ENCODE measurements at places on chromosomes 5 and 9.
A peak's percentile ranks its signal among the peaks of the same experiment; 100 is the strongest.

- DNase-seq, result no peak
Measured at GRCh38 chr5:180783340-180784052, 19.1 kb downstream of the MGAT1 start.

DNA sequence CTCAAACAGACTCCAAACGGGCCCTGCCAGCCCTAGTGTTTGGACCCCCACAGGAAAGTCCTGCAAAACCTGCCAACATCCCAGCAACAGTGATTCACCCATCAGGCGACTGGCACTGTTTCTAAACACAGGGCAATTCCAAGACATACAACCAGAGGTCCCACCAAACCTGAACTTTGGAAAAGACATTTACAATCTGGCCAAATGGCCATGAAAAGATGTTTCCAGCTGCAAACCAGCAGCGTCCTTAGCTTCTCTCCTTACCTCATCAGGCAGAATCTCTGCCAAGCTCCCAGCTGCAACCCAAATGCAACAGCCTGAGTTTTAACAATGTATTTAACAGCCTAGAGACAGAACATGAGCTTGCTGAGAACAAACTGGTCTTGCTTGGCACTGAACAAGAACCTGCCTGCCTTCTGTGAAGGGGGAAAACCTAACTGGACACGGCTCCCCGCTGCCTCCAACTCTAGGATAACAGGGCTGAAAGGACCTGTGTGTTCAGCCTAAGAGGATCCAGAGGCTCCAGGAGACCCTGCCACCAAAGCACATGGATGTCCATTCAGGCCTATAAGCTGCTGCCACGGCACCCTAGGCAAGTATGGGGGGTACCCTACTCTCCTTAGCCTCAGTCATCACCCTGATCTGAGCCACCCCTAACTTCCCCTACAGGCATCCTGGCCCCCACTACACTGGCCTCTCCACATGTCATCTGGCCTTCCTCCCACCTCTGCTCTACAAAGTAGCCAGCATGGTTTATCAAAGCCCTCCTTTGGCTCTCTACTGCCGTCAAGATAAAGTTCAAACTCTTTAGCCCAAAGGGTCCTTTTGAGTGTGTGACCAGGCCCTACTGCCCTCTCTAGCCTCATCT is 5.6 kb downstream of the P4HA2 start:
- DNase-seq, result peak; percentile 67

DNA sequence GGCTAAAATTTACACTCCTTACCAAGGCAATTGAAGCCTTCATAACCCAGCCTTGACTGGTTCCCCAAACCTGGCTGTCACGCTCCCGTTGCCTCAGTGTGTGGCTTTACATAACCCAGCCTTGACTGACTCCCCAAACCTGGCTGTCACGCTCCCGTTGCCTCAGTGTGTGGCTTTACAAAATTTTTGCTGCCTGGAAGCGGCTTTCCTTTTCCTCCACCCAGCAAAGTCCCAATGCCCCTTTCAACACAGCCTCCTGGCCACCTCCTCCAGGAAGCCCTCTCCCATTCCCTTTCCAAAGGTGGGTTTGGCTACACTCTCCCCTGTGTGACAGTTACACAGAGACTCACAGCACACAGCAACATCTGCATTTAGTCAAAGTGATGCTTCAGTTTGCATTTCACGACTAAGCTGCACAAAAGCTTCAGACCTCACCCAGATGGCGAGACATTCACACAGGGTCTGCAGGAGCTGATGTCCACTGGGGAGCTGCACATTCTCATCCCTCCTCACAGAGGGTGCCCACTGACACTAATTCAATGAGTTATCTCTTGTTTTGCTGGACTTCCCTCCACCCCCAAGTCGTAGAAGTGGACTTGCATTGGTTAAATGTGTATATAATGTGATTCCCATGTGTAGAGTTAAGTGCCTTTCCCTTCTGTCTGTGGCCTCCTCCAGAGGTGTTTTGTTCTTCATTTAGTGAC is 156.6 kb upstream of the PHYKPL start:
- no peak for DNase-seq

GRCh38 chr9:128633057-128633456 is 23.6 kb downstream of the DYNC2I2 start:
- DNase-seq, result no peak

GRCh38 chr9:78860801-78861475 is 564.0 kb downstream of the PSAT1 start:
- peak; percentile 94 for DNase-seq

DNA sequence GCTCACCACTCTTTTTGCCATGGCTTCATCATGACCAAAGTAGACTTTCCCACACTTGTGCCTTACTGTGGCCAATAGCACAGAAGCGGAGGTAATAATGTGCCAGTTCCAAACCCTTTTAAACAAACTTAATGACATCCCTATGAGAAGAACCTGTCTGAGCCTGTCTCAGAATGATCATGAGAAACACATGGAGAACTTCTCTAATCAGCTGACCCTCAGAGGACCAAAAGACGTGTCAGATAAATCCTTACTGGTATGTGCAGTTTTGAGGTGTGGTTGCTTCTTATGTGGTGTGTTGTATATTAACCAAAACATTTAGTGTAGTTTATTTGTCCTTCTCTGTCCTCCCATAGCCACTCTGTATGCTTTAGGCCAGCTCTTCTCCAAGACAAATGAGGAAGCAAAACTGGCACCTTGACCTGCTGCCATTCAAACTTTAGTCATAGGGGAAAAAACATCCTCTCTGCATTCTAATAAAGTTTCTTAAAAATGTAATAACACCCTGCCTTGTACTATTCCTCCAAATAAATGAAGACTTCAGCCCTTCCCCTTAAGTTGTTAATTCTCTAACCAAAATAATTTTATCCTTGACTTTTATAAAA is 168.9 kb downstream of the MUSK start:
- no peak for DNase-seq

DNA sequence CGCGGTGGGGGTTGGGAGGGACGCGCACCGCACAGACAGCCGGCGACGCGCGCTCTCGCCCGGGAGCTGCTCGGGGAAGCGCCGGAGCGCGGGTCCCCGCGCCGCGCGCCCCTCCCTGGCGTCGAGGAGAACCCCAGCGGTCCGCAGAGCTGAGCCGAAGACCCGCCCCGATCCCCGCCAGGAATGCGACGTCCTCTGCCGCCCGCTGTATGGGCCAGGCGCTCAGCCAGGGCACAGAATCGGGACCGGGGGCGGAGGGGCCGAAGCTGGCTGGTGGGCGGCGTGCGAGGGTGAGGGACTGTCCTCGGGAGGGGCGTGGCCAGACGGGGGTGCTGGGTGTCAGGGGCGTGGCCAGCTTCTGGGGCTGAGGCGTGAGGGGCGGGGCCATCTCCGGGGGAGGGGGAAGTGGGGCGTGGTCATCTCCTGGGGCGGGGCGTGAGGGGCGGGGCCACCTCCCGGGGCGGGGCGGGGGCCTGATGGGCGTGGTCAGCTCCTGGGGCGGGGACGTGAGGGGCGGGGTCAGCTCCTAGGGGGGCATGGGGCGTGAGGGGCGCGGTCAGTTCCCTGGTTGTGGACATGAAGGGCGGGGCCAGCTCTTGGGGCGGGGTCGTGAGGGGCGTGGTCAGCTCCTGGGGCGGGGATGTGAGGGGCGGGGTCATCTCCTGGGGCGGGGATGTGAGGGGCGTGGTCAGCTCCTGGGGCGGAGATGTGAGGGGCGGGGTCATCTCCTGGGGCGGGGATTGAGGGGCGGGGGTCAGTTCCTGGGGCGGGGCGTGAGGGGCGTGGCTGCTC is 965 bp downstream of the PTGDS start:
- peak; percentile 21 for DNase-seq

- DNase-seq, result peak; percentile 5
Measured at GRCh38 chr5:175325681-175326080, 118.3 kb downstream of the DRD1 start.

GRCh38 chr5:10828241-10828640 is 67.2 kb upstream of the DAP start:
- DNase-seq, result peak; percentile 55

DNA sequence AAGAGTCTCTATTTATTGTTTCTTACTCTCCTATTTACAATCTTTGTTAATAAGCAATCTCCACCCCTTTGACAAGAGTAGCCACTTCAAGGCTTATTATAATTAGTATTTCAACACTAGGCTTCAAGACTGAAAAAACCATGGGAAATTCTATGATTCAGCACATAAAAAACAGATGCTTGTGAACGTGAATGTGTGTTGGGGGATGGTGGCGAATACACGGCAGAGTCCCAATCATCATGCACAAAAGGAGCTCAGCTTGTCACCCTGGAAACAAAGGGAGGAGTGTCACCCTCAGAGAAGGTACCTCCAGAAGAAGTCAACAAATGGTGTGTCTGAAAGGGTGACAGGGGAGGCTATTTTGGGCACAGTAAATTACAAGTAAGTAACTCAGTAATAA is 157.2 kb upstream of the RETREG1 start:
- DNase-seq, result peak; percentile 72

DNA sequence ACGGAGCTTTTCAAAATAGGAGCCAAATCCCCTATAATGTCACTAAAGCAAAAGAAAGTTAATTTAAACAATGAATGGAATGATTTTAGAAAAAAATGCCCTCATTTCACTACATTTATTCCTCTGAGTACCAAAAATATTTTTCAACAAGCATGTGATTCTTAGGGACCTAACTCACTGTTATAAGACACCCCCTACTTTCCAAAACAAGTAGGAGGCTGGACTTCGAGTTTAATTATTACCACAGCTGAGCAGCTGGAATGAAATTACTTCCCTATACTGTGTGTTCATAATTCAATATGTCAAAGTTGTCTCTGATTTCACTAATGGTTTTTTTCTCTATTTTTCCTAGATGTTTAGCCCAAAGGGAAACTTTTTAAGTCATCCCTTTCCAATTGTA is 61.6 kb downstream of the SAXO1 start:
- DNase-seq, result no peak

DNA sequence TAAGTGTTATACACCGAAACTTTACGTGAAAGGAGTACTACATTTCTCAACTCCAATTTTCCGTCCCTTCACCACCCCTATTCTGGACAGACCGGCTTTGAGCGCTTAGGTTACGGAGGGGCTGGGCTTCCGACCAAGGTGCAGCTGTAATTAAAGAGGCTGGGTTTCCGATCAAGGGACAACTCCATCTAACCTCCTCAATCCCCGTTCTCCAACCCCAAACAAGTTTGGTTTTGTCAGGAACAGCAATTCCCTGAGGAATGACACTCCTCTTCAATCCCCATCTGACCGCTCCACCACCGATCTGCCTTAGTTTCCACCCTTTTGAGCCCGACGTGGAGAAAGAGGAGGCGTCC is 577 bp downstream of the TUT7 start:
- DNase-seq, result no peak

DNA sequence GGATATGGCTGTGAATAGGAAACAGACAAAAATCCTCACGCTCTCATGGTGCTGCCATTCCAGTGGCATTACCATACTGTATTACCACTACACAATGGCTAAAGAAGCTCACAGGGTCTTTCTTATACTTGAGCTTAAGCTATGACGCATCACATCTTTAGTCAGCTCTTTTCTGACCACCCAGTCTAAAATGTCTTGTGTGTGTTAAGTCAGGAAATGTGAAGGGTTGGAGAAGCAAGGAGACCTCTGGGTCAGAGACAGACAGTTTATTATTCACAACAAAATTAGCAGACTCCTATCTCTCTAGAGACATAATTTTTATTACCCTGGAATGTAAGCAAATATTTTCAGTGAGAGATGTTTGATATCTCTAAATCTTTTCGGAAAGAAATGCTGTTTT is 1583.2 kb upstream of the WWC1 start:
- peak; percentile 60 for DNase-seq

DNA sequence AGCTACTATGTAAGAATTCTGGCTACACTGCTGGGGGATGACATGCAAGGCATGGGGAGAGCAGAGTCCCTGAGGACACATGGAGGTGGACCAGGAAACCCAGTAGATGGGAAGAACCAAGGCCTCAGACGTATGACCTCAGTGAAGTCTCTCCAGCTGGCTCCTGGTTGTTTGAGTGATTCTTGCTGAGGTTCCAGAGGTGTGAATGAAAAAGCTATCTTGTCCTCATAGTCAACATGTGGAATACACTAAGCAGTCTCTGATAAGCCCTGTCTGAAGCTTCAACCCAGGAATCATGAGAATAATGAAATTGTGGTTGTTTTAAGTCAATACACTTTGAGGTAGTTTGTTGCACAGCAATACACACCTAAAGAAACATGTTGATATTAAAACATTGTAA is 78.0 kb downstream of the GABRA6 start:
- DNase-seq, result no peak

- DNase-seq, result no peak
Measured at GRCh38 chr9:136855461-136856078, 3.4 kb downstream of the MAMDC4 start.

GRCh38 chr5:74772359-74772758 is 5.3 kb downstream of the NSA2 start:
- no peak for DNase-seq

- DNase-seq, result no peak
Measured at GRCh38 chr9:95666785-95667155, 150.0 kb upstream of the PTCH1 start.

DNA sequence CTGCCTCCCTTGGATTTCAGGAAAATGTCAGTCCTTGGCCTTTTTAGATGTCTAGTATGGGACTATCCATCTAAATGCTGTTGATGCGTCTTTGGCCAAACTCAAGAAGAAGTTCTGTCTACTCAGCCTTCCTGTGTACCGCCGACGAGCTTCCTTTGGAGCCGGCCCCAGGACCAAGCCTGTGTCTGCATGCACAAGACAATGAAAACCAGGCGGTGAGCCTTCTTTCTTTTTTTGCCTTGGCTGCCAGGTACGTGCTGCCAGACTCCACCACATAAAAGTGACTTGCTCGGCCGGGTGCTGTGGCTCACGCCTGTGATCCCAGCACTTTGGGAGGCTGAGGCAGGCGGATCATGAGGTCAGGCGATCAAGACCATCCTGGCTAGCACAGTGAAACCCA is 6.0 kb upstream of the NEURL1B start:
- no peak for DNase-seq

DNA sequence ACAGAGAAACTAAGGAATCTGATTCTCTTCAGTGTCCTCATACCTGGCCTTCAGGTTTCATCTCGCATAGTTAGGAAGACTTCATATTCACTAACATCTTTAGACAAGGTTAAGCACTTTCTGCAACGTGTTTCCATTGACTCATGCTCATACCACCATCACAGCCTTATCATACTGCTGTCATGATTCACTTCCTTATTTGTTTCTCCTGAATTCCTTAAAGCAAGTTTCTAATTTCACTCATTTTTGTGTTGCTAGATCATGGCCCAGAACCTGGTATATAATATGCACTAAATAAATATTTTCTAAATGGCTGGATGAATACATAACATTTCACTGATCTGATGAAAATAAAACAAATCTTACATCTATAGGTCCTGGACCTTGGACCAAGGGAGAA is 472.9 kb downstream of the PRELID2 start:
- peak; percentile 90 for DNase-seq

DNA sequence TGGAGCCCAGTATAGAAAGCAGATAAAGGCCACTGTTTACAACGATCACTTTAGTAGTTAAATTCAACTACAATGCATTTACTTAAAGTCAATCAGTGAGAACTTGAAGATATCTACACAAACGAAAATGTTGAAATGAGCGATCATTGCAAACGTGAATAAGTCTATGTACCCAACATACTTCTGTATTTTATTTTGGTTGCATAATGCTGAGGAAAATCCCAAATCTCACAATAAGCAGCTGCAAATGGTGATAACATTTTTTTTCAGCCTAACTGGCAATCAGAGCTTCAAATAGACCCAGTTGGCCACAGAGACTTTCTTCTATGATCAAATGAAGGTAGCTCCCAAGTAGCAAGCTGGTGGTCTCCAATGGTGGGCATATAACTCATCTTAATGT is 32.1 kb downstream of the PDGFRB start:
- no peak for DNase-seq

Data from fibroblast of skin of abdomen (primary cell).